Fibroblast of skin of right biceps (primary cell): ENCODE measurements at places on chromosomes 3 and 15.

GRCh38 chr3:131699001-131699400, 196.2 kb upstream of the MRPL3 start:
- DNase-seq: peak; percentile 79

DNA sequence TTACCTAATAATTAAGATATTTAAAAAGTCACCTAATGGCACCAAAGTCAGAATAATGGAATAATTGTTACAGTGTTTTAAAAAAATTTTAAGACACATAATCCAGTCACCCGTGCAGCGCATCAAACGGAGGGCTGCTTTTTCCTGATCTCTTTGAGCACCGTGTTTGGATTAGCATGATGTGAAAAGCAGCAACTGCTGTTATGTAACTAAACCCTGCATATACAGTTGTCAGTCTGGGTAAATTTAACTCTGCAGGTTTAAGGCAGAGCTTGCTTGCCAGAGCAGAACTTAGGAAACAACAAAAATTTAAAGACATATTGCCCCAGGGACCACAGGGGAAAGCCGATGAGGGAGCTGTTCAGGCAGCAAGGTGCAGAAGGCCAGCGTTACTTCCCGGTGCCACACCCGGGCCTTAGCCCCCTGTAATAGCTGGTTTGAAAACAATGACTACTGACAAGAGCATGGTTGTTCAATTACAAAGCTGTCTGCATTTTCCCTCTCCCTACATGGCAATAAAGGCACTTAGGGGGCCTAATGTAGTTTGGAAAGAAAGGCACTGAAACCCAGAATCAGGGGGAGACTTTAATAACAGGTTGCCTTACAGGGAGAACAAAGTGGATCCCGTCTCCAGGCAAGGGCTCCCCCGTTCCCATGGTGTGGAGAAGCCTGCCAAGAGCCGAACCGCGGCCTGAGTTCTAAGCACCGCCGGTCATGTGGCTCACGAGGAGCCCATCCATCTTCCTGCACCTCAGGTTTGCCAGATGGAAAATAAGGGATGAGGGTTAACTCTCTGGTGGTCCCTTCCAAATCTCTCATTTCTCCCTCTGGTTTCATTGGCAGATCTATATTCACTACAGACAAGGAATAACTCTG, 32.2 kb downstream of the RORA start:
- no peak for DNase-seq

DNA sequence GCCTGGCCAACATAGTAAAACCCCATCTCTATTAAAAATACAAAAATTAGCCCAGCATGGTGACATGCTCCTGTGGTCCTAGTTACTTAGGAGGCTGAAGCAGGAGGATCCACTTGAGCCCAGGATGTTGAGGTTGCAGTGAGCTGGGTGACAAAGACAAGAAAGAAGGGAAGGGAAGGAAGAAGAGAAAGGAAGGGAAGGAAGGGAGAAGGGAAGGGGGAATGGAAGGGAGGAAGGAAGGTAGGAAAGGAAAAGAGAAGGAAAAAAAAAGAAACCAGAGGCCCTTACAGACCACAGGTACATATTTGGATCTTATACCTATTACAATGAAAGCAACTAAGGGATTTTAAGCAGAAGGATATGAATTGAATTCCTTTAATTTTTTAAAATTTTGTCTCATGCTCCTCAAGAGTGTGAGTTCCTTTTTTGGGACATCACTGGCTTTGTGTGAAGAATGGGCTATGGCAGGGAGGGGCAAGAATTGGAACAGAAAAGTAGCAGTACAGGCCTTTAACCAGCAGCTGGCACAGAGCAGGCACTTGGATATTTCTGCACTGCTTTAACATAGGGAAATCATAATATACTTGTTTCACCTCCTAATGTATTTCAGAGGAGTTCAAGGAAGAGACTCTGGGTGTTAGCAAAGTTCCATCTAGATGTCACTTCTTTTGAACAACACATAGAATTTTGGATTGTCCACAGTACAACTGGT, 7.9 kb downstream of the RAB27A start:
- peak; percentile 3 for DNase-seq

DNA sequence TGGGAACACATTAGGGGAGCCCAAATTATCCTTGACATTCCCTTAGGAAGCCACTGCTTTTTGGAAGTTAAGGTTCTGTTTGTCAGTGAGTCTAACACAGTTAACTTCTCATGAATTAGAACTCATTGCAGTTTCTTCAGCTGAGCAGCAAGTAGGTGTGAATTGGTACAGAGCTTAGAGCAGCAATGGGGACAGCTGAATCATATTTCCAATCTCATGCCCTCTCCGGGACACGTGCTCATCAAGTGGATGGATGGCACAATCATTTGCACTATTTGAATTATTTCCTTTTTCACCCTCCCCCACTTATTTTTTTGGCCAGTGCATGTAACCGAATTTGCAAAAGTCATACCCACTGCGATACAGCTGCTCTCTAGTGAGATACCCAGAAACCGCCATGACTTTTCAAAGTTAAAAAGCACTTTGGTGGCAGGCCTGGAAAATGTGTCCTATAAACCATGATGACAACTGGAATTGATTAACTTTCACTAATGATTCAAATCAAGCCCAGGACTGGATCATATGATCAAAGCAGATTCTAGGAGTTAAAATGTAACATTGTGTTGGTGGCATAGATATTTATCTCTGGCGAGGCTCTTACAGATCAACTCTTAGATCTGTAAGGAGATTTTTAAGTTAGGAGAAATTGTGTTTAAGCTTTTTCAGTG, 76.4 kb downstream of the EBLN2 start:
- DNase-seq: no peak

DNA sequence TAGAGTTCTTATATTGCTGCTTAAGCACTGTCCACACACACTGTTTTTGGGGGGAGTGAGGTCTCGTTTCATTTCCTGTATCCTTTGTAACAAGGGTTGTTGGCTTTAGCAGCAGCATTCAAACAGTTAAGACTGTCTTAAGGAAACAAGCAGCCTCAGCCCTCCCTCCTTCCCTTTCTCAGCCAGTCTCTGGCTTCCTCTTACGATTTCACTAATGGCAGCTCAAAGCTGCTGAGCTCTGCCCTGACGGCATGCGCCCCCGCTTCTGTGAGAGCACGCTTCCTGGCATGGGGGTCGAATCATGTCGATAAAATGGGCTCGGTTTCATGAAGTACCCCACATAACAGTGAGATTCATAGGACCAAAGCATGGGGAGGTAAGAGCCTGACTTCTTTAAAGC, 105.0 kb downstream of the KLHL25 start:
- DNase-seq: peak; percentile 51

DNA sequence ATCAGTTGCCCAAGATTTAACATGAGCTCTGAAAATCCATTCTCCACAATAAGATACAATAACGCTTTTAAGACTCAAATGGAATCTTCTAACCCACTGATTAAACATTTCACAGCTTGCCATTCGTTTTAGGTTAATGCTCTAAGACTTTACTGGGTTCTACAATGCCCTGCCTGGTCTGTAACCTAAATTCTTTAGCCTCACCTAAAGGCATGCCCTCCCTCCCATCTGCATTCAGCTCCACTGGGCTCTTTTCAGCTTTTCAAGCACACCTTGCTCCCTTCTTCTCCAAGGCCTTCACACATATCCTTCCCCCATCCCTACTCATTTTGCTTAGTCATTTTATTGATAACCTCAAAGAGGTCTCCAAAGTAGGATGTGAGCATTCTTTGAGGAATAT, 290.9 kb downstream of the LSAMP start:
- no peak for DNase-seq

DNA sequence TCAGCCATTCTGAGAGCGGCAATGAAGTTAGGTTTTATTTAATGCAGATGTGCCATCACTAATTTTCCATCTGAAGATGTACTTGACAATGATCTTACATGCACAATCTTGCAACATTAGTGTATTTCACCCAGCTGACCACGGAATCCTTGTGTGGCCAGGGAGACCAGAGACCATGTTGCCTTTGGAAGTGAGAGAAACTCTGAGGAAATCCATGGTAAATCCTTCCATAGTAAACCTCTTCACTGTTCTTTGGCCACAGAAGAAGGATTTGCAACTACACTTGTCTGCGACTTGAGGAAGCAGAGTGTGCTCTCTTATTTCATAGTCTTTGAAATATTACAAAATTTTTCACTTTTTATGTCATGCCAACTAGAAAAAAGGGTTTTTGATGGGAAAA, 128.4 kb upstream of the IGSF10 start:
- peak; percentile 16 for DNase-seq

DNA sequence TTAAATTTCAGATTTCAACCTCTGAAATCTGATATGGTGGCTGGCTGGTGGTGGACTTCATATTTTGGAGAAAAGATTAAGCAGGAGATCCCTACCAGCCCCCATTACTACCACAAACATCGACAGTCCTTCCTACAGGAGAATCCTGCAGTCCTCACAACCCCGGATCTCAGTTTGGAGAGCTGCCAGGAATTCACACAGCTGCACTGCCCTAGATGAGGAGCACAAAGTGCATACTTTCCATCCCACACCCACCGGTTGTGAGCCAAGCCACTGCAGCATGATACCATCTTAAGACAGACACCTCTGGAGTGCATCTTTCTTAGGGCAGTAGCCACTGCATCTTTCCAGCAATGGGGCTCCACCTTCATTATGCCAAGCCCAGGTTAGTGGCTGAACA, 185.5 kb upstream of the GPR149 start:
- no peak for DNase-seq

DNA sequence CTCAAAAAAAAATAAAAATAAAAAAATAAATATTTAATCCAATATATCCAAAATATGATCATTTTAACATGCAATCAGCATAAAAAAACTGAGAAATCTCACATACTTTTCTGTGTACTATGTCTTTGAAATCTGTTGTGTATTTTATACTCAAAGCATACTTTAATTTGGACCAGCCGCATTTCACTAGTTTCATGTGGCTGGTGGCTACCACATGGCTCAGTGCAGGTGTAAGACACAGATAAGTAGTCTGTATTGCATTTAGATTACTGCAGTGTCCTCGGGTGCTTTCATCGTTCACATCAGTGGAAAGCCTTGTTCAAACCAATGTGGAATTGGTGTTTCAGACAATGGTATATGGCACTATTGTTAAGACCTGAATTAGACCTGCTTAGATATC, 11.0 kb downstream of the CRTC3 start:
- DNase-seq: no peak

DNA sequence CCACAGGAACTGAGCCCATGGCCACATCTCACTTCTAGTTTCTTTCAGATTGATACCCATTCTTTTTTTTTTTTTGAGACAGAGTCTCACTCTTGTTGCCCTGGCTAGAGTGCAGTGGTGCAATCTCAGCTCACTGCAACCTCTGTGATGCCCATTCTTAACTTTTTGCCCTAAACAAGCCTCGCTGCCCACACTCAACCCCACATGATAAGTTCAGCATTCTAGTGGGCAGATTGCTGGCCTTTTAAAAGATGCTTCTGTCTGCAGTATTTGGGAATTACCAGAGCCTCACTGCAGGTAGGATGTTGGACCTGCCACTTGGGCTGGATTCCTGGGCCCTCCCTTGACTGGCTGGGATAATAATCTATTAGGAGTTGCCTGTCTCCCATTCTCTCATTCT, 51.0 kb downstream of the TRANK1 start:
- DNase-seq: no peak

DNA sequence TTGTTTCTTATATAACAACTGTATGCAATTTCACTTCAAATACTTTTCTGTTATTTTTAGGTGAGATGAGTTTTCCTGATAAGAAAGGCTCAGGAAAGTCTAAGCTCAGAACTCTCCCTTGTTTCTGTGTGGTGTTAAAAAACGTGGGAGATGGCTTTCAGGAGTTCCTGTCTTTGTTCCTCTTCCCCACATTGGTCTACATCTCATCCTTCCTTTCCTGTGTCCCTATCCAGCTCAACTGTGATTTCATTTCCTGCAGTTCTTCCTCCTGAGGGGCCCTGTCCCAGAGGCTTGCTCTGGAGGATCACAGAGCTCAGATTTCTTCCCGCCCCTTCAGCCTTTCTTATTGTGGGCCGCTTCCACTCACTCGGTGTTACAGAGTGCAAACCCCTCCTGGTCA, 11.2 kb downstream of the SEC13 start:
- no peak for DNase-seq

- no peak for DNase-seq
These were observed 307.1 kb downstream of the VPS13C start for GRCh38 chr15:61753018-61753710.

GRCh38 chr15:44779761-44780160, 43.4 kb downstream of the TRIM69 start:
- DNase-seq: no peak
